Eye (tissue), 1 donor: ENCODE measurements at places on chromosomes 2 and 18.

DNA sequence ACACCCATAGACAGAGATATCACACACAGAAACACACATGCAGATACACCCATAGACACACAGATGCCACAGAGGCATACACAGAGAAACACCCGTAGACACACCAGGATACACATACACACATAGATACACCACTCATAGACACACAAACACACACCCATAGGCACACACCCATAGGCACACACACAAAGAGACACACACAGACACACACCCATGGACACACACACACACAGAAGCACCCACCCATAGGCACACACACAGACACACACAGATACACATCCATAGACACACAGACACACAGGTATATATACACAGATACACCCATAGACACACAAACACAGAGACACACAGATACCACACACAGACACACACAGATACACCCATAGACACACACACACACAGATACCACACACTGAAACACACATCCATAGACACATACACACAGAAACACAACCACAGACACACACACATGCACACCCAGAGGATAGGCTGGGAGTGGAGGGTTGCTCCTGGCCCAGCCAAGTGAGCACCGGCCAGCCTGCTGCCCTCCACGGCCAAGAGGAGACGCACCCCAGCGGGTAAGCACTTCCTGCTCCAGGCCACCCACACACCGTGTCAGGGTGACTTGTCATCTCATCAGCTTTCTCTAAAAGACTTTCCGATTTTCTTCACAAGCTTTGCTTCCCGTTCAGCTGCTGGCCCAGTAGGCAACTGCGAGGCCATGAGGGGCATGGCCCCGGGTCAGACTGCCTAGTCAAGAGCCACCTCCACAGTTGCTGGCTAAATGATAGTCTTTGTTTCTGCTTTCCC, 14.1 kb upstream of the CNNM3 start:
- no peak for DNase-seq

DNA sequence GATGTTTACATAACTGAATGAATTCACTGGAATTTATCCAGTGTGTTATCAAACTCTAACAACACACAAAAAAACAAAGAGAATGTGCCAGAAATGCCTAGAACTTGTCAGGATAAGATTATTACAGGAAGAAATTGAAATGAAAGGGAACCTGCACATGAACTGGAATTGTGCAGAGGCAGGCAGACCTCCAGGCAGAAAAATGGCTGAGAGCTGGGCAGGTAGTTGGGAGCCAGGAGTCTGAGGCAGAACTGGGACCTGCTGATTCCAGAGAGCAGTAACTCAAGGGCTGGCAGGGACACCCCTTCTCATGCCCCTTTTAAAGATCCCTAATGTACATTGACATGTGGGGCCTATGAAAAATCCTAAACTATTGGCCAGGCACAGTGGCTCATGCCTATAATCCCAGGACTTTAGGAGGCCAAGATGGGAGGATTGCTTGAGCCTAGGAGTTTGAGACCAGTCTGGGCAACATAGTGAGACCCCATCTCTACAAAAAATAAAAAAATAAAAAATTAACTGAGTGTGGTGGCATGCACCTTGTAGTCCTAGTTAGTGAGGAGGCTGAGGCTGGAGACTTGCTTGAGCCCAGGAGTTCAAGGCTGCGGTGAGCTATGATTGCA, 674 bp upstream of the SP110 start:
- DNase-seq, result no peak

DNA sequence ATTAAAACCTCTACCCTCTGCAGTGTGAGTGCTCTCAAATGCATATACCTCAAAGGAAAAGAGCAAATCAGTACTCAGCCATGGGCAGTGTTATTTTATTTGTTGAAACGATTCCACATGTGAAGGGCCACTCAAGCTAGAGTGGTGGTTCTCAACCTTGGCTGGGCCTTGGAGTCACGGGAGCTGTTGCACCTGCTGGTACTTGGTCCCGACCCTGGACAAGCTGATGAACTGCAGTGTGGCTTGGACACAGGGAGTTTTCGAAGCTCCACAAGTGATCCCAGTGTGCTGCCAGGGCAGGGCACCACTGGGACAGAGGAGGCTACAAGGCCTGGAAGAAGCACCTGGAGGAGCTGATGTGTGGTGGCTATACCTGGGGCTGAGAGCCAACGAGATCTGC, 19.7 kb downstream of the GNLY start:
- DNase-seq, result no peak

GRCh38 chr18:27061488-27062095, 123.5 kb downstream of the CHST9 start:
- DNase-seq, result no peak

- DNase-seq, result peak; percentile 30
These were observed 20.1 kb downstream of the CTLA4 start for GRCh38 chr2:203887677-203888076.

GRCh38 chr2:68926796-68927195, 25.9 kb downstream of the GKN2 start:
- no peak for DNase-seq

- DNase-seq, result peak; percentile 39
These were observed 183.4 kb upstream of the CDH7 start for GRCh38 chr18:65567372-65567771.

- DNase-seq, result no peak
These were observed 10.0 kb downstream of the ATOH8 start for GRCh38 chr2:85763831-85764230.

GRCh38 chr2:44805401-44806235, 135.9 kb upstream of the SIX3 start:
- peak; percentile 68 for DNase-seq

GRCh38 chr2:241257419-241258032, 57.9 kb downstream of the HDLBP start:
- DNase-seq, result no peak

DNA sequence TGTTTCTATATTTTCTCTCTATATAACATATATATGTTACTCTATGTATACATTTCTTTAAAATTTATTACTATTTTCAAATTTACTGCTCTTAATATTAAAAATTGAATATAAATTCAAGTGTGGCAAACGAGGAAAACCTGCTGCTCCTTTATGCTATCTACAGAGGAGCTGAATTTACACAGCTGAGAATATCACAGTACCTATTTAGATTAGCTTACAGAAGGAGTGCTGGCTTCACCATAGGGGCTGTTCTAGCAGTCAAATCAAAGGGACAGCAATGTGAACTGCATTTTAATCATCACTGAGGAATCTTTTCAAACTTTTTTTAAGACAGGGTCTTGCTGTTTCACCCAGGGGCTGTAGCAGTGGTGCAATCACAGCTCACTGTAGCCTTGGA, 213.8 kb downstream of the SRBD1 start:
- DNase-seq, result no peak

- peak; percentile 48 for DNase-seq
These were observed 583.1 kb upstream of the HS6ST1 start for GRCh38 chr2:128901572-128902391.

DNA sequence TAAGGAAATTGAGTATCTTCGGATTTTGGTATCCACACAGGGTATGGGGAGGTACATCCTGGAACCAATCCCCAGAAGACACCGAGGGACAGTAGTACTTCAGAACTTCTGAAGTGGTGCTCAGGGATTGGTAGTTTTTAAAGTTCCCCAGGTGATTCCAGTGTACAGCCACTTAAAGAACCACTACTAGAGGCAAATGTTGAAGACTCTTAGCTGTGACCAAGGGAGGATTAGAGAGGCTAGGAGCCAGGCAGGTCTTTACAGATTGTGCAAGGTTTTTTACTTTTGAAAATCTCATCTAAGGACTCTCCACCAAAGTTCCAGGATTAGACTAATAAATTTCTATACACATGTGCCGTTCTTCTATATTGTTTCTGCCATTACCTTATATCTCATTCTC, 52.9 kb upstream of the GLS start:
- no peak for DNase-seq

DNA sequence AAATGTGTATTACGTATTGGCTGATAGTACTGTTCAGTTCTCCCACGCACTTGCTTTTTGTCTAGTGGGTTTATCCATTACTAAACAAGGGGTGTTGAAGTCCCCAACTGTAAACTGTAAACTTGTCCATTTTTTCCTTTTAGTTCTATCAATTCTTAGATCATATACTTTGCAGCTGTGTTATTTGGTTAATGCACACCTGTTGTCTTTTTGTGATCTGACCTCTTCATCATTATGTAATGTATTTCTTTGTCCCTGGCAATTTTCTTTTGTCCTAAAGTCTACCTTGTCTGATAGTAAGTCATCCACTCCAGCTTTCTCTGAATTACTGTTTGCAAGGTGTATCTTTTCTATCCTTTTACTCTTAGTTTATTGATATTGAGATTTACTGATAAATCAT, 21.9 kb downstream of the MCEE start:
- no peak for DNase-seq

DNA sequence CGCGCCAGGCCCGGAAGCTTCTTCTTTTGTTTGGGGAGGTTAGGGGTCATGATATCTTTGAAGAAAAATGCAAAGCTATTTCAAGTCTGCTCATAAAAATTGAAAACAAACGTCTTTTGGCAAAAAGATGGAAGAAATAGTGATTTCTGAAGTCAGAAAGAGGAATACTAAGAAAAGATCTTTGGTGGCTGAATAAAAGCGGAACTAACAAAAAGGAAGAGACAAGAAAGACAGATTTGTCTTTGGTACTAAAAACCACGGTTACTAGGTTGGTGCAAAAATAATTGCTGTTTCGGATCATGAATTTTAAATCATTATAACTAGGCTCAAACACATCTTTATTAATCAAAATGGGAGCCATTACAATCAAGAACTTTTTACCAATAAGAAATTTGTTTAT, 164.6 kb upstream of the TRIB2 start:
- no peak for DNase-seq

DNA sequence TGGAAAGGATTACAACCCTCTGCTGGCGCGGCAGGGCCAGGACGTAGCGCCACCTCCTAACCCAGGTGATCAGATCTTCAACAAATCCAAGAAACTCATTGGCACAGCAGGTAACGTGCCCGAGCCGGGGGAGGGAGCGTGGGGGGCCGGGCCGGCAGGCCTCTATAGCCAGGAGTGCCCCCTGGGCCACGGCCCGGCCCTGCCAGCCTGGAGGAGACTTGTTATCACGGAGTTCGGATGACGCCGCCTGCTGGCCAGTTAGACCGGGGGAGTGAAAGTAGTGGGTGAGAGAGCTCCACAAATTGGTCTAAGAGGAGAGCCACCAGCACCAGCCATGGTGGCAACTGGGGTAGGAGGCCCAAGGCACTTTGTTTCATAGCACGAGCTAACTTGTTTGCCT, 8.6 kb upstream of the TMEM214 start:
- no peak for DNase-seq

GRCh38 chr2:25310965-25311864, 30.5 kb downstream of the DNMT3A start:
- DNase-seq, result peak; percentile 38

- DNase-seq, result peak; percentile 90
These were observed 70.9 kb upstream of the ST6GAL2 start for GRCh38 chr2:106956879-106957278.

- DNase-seq, result no peak
These were observed 16.0 kb downstream of the RAMP1 start for GRCh38 chr2:237875256-237876060.

GRCh38 chr2:84906108-84906899, 848 bp downstream of the TMSB10 start:
- DNase-seq, result peak; percentile 75

- DNase-seq, result peak; percentile 28
These were observed 104.5 kb downstream of the RBM43 start for GRCh38 chr2:151157000-151157735.

DNA sequence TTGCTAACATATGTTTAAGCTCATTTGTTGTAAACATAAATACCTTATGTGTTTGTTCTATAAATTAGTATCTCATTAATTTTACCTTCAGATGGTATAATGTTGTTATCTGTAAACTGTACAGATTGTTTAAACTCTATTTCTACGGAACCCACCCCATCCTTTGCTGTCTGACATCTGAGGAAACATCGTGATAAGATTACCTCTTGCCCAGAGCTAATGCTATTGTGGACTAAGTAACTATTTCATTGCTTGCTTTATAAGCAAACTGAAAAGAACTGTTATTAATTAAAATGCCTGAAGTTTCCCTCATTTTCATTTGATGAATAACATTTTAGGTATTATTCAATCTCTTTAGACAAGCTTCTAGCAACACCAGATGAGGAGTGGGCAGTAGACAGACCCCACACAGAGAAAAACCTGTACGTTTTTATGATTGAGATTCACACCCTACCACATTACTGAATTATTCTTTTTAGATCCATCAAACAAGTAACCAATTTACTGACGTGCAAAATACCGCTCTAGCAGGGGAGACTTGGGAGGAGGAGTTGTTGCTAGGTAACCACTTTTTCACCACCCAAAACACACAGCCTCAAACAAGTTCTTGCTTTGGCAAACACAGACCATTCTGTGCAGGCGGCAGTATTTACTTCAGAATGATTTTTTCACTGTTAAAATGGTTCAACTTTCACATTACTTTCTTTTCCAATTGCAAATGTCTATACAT, 1.9 kb upstream of the SYT4 start:
- peak; percentile 85 for DNase-seq

GRCh38 chr2:15645720-15646385, 54.2 kb downstream of the DDX1 start:
- no peak for DNase-seq
